SK-N-DZ (cell line): ENCODE measurements at places on chromosomes 12 and 14.

DNA sequence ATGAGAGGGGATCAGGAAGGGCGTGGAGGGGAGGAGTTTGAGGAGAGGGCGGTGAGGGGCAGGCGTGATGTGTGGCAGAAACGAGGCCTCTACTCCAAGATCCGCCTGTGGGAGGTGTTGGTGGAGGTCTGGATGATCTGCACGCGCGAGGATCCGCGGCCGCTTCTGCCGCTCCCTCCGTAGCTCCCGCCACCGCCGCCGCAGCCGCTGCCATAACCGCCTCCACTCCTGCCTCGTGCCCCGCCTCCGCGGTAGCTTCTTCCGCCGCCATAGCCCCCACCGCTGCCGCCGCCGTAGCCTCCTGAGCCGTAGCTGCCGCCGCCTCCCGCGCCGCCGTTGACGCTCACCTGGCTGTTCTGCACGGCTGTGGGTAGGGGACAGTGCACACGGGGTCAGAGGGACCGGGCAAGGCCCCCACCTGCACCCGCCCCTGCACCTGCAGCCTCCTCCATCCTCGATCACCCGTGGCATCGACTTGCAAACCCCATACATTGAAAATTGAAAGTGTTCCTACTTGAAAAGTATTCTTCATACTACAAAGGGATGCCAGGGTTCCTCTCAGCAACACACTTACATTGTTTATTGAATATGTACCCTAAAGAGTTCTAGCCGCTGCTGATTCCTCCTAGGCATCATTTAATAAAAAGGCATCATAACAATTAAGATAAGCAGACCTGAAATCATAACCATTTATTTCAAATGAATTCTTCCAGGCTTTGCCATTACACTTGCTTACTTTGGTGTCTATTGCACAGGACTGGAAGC lies 11.1 kb upstream of the KRT1 start:
- no peak for DNase-seq

- DNase-seq: no peak
Observed at GRCh38 chr12:46473634-46474329, 101.2 kb upstream of the SLC38A2 start.

DNA sequence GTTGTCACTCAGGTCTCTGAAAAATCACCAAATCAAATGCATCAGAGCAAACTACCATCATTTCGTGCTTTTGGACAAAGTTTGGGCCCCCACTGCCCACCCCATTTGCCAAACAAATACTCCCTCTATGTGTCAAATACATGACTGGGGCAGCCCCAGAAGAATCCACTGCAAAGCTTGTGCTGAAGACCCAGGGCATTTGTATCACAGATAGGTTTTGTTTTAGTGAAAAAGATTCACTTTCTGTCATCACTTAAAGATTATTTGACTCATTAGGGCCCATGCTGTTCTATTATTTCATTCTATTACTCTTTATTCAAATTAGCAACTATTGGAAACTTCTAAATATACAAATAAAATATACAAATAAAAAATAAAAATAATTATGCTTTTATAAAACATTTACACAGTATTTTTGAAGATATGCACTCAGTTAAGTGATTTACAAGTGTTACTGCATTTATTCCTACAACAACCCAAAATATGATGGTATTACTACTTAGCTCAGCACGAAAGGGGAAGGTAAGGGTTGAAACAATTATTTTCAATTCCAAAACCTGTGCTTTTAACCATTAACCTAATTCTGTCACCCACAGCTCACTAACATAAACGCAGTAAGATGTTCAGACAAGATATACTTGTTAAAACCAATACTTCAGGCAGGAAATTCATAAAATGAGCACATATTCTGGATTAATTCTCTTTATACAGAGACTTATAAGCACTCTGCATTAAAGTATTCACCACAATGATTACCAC lies 36.5 kb downstream of the LRIG3 start:
- DNase-seq: no peak

DNA sequence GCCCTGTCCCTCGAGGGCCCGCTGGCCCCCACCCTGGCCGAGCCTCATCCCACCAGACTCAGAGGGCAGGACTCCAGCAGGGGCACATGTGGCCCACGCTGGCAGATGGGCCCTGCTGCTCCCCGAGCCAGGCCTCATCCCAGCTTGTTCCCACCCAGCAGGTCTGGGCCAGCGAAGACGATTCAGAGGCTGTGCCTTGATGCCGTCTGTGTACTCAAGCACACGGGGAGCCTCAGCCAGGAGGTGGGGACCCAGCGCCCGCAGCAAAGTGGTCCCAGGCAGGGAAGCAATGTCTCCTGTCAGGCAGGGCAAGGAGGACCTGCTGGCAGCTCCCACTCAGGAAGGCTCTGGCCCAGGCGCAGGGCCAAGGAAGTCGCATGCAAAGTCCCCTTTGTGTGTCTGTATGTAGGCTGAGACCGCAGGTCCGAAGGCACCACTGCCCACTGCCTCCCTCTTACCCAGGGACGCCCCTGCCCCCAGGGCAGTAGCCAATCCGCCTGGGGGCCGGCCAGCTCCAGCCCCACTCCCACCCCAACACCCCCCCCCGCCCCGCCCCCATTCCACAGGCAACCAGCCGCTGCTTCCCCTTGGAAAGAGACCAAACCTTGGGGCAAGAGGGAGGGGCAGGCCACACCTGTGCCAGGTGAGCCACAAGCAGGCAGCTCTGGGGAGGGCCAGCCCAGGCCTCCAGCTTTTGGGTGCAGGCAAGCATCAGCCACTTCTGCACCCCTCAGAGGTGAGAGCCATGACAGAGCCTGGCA lies 9.4 kb downstream of the DEGS2 start:
- no peak for DNase-seq

DNA sequence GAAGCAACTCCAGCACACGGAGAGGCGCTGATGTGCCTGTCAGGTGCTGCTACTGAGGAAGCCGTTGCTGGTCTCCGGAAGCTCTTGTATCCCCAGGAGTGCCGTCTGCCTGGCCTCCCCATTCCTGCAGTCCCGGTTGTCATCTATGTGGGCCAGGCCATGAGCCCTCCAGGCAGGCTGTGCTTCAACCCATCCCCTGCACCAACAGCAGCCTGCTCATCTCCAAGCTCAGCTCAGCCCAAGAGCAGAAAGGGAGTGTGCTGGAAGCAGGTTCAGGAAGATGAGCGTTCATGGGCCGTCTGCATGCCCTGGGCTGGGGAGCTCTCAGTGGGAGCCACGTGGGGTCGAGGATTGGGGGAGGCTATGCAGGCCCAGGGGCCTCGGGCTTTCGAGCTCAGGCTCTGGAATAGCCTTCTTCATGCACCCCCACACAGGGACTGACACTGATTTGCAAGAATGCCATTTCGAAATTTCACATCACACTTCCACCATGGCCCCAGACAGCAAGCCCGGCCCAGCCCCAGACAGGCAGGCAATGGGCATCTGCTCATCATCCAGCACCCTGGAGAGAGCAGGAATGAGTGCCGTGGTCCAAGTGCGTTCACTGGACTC lies 164.5 kb downstream of the KIF26A start:
- DNase-seq: no peak

DNA sequence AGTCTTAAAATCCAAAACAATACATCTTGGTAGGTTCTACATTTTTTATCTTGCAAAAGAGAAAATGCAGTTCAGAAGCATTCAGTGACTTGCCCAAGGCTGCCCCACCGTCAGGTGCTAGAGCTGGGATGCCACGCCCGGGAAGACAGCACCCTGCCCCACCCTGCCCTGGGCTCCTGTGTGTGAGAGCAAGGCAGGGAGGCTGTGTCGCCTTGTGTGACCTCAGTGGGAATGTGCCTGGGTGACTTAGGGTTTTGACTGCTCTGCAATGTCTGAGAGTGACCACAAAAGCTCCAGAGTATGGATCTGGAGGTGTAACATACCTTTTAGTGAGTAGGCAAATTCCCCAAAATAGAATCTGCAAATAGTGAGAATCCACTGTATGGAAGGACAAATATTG lies 60.0 kb downstream of the AACS start:
- no peak for DNase-seq

DNA sequence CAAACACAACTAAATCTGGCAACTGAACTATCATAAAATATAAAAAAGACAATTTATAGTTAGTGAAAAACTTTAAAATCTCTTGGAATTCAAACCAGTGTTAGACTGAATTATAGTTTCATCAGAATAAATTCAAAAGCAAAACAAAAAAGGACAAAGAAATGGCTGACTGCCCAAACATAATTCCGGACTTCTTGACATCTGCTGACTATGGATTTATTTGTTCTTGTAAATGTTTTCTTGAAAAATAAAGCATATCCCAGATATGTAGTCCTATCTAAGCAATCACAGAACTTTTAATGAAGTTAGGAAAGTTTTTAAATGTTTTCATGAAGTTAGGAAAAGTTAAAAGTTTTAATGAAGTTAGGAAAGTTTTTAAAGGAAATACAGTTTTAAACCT lies 45.8 kb upstream of the CNTN1 start:
- DNase-seq: no peak

DNA sequence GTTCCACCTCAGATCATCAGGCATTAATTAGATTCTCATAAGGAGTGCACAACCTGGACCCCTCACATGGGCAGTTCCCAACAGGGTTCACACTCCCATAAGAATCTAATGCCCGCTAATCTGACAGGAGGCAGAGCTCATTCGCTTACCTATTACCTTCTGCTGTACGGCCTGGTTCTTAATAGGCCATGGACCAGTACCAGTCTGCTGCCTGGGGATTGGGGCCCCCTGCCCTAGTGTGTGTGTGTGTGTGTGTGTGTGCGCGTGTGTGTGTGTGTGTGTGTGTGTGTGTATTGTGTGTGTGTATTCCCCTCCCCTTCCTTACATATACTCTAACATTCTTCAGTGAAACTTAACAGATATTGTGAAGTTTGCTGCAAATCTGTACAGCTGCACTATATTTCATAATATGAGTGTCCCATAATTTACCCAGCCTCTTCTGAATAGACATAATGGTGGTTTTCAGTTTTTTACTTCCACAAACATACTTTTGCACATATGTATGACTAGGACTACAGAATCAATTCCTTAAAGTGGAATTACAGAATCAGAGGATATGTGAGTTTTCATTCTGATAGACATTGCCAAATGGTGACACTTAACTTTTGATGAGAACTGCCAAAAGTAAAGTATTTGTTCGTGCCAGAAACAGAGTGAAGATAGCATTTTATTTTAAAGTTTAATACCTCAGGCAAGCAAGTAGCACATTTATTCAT lies 205.2 kb upstream of the EEA1 start:
- no peak for DNase-seq
